NCI-H1105 (cell line): ENCODE measurements at places on chromosomes 7 and 10.

- DNase-seq: no peak
Measured at GRCh38 chr10:75016325-75016724, 95.1 kb upstream of the SAMD8 start.

DNA sequence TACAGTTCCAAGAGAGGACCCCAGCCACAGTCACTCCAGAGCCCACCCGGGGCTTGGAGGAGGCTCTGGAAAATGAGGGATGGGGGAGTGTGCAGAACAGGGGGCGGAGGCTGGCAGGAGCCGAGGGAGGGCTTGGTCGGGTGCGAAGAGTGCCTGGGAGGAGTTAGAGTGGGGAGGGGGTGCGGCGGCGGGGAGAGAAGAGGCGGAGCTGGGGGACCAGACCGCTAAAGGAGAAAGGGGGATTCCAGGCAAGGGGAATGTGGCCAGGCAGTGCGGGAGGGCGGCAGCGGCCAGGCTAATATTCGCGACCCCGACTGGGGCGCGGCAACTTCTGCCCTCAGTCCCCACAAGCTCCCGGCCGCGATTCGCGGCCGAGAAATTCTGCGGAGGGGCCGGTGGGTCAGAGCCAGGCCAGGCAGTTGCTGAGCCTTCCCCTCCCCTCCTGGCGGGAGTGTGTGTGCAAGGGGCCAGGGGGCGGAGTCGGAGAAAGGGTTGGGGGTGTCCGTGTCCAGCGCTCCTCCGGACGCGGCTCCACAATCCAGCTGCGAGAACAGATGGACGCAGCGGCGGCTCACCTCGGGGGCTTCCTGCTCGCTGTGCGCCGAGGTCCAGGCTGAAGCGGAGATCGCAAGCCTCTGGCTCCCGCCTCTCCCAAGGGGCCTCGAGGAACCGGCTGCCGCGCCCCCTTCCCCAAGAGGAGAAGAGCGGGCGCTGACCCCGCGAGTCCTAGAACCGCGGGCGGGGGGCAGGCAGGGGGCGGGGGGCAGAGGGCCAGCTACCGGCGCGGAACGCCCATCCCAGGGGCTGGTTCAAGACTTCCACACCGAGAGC, 612 bp upstream of the SLC18A3 start:
- no peak for DNase-seq

DNA sequence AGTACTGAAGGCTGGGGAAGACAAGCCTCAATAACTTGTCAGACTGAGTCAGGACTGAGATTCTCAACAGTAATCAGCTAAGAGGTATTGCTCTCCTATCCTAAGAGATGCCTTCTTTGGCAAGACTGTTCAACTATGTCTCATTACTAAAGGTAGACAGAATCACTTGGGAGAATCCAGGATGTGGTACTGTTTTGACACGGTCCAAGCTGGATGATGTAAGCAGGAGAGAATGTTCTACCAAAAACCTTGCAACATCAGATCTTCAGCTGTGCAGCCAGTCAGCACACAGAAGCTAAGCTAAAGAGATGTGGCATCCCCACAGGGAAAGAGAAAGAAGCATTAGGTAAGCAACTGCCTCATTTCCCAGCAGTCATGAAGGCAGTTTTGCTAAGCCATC, 391.4 kb downstream of the NRG3 start:
- no peak for DNase-seq

DNA sequence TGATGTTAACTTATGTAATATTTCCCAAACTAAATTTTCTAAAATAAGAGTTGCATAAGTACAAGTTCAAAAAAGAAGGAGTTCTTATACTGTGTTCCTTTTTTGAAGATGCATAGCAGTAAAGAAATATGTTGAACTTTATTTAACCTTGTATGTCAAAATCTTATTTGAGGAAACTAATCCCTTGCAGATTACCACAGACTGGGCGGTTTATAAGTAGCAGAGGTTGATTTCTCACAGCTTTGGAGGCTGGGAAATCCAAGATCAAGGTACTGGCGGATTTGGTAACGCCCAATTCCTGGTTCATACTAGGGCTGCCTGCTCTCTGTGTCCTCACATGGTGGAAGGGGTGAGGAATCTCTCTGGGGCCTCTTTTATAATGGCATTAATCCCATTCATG, 68.5 kb downstream of the GNAT3 start:
- no peak for DNase-seq

DNA sequence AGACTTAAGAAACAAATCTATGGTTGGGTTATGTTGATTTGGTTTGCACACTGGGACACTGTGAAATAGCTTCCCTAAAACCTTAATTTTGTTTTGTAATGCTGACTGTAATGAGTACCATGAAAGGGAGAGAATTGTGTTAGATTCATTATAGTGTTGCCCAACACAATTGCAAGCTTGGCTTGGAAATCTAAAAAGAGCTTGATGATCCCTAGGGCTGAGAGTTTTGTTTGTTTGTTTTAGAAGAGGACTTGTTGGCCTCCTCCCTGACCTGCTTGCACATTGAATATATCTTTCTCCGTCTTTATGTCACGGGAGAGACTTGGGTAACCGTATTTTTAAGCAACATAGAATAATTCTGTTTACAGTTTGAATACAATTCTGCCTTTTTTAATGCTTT, 410.1 kb downstream of the ARL4A start:
- DNase-seq: no peak

GRCh38 chr7:85125651-85126131, 61.2 kb downstream of the SEMA3D start:
- DNase-seq: no peak

DNA sequence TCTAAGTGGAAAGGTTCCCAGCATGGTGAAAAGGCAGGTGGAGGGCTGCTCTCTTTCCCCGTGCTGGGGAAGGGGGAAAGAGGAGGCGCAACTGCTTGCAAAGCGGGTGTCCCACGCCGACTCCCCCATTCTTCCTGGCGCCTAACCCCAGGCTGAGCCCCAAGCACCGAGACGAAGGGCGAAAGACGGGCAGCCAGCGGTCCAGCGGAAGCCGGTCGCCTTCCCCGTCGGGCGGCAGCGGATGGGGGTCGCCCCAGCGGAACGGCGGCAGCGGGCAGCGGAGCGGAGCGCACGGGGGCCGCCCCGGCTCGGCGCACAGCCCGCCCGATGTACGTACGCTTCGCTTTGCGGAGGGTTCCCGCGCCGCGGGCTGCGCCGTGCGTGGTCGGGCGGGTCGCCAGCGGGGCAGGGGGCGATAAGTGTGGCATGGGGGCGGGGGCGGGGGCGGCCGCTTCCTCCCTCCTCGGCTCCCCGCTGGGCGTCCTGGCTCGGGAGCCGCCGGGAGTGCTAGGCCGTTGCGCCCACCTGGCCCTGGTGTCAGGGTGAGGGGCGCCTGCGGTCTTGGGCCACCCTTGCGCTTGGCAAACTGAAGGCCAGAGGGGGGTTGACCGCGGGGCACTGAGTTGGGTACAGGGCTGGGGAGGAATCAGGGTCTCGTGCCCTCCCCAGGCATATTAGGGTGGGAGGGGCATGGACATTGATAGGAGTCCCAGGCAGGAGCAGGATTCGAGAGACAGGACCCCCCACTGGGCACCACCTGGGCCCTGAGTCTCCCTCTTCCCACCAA, 35.2 kb upstream of the HSPB1 start:
- no peak for DNase-seq

GRCh38 chr10:27601503-27601902, 97.4 kb downstream of the RAB18 start:
- no peak for DNase-seq

DNA sequence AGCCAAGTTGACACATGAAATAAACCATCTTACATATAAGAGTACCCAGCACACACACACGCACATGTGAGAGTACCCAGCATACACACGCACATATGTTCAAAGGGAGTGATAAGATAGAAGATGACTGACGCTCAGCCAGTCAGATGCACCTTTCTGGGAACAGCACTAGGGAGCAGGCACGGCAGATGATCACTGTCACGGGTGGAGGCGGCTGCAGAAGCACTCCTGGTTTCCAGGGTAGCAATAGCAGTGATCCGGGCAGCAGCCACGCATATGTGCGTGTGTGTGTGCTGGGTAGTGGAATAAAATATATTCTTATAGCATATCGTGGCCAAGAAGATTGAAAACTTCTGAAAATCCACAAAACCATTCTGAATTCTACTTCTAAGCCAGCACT, 85.8 kb upstream of the NAMPT start:
- DNase-seq: no peak

DNA sequence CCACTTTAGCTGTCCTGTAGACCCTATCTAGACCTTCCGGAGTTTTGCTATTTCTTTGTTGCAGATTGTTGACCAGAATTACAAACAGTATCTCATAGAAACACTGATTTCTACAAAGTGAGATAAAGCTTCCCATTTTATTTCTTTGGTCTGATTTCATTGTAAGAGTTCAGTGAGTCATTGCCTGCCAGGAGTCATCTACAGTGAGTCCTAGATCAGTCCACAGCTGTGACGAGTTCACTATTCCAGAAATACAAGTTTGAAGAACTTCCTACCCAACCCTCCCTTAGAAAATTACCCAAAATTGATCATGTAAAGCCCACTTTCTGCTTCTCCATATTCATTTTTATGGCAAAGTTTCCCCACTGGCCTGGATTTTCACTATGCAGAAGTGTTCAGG, 905.5 kb downstream of the CNTNAP2 start:
- DNase-seq: no peak

DNA sequence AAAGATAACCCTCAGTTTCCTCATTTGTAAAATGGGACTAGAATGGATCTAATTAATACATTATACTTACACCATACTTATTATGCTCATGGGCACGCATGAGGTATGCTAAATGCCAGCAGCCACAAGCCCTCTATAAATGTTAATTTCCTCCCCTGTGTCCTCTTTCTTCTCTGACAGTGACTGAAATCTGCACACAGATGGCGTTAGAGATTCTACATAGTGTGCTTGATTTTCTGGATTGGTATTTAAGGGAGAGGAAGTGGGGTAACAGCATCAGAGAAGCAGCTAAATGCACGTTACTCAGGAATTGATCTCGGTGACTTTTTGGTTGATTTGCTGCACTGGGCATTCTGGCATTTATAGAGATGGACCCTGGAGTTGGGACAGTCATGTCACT, 568.5 kb downstream of the CALN1 start:
- DNase-seq: no peak

GRCh38 chr7:135380351-135380750, 129.6 kb downstream of the CNOT4 start:
- no peak for DNase-seq

DNA sequence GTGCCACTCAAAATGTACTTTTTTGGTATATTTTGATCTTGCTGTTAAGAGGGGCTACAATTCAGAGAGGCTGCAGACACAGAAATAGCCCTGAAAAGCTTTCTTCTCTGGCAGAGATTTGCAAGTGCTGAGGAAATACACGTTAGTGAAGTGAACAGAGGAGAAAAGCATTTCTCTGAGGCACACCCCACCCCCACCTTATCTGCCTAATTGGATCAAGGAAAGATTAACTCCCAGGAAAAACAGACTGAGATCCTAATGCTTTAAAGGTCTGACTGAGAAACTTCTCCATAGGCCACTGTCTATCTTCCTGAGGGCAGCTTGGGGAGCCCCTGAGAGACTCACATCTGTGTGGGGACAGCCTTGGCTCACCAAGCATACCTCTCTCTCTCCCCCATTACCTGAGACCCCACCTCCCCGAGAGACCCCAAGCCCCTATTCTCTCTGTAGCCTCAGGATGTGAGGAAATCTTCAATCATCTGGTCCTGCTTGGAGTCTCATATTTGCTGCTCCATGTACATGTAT, 14.8 kb upstream of the AKR1C3 start:
- DNase-seq: no peak

- no peak for DNase-seq
Measured at GRCh38 chr10:62015994-62016393, 114.5 kb downstream of the ARID5B start.

DNA sequence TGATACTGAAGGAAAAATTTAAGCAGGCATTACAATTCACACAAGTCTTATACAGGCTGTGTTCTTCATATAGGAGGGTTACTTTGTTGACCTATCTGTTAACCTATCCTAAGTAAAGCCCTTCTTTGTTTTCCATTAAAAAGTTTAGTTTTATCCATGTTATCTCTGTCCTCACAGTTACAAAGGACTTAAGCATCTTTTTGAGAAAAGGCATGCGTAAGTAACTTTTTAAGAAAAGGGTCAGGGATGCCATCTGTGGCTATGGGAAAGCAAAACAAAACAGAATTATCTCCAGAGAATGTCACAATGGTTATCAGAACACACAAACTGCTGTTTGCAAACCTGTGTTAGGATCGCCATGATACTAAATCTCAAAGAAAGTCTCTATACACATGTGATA, 295.8 kb upstream of the MTPN start:
- DNase-seq: no peak

GRCh38 chr7:77181015-77181595, 18.5 kb downstream of the FGL2 start:
- no peak for DNase-seq
